ENCODE measurements at places on chromosomes 11 and 22.

GRCh38 chr11:215581-216037 lies 8.1 kb downstream of the RIC8A start:
- DNase-seq, result no peak

DNA sequence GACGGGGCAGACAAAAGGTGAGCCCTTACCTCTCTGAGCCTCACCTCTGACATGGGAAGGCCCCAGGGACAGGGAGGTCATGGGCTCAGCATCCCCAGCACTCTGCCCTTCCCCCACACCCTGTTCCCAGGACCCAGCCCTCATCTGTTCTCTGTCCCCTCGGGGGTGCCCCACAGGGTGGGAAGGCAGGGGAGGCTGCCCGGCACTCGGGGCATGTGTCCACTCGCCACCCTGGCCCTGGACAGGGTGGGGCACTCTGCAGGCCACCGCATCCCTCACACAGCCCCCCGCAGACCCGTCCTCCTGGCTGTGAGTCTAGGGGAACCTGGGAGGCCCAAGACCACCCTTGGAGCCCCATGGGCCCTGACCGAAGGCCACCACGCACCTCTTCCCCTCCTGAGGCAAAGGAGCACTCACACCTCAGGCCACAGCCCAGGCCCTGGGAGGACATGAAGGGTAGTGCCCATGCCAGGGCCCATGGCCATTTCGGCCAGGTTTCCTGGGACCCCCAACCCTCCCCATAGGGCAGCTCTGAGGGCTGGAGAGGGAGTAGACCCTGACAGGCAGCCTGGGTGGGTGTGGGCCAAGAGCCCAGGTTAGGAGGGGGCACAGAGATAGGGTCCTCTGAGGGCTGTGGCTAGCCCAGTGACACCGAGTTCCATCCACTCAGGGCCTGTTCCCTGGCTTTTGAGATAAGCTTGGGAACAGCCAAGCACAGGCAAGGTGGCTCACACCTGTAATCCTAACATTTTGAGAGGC lies 193.1 kb downstream of the IGLL1 start:
- DNase-seq, result no peak

GRCh38 chr11:107505647-107506225 lies 48.1 kb upstream of the CWF19L2 start:
- DNase-seq, result no peak

- no peak for DNase-seq
Observed at GRCh38 chr11:8359521-8359920, 95.8 kb upstream of the LMO1 start.

DNA sequence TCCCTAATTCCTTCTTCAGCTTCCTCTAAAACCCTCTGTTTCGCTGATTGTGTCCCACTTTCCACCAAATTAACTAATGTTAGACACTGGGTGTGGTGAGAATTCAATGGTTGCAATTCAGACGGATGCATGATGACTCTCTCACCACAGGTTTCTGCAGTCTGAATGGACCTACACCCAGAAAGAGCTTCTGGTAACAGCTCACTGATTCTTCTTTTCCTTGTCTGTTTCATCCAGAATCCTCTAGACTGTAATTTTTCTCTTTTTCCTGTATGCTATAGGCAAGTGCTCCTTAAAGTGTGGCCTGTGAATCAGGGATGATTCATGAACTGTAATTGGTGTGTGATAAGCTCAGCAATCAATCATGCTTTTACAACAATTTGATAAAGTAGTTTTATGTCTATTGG lies 18.1 kb downstream of the MMP10 start:
- DNase-seq, result no peak

- DNase-seq, result no peak
Observed at GRCh38 chr11:120031156-120031555, 106.8 kb downstream of the TRIM29 start.
